Subcutaneous preadipocyte (primary cell): ENCODE measurements at places on chromosomes 6 and 20. TPM values are rescaled to one million over a fixed set of nuclear protein-coding genes. Genes with fewer than 3 reads are reported as not detected.

RCAN2 gene
- total RNA-seq, result 0.78 and 7.0 TPM in 2 replicates

KIF13A gene
- total RNA-seq, result 26.1 and 29.3 TPM in 2 replicates

TMEM74B gene
- total RNA-seq, result not detected in 2 replicates

KCNB1 gene
- total RNA-seq, result under 0.01 TPM in 1 of 2 replicates, not detected in the other

COL21A1 gene
- 5.3 and 11.4 TPM in 2 replicates for total RNA-seq

MDFI gene
- not detected in 2 replicates for total RNA-seq

GINS1 gene
- total RNA-seq, result 8.1 and 17.0 TPM in 2 replicates

SLC29A1 gene
- total RNA-seq, result 9.6 and 14.9 TPM in 2 replicates

RAET1G gene
- 1.4 and 2.6 TPM in 2 replicates for total RNA-seq

SNTA1 gene
- 20.5 and 23.9 TPM in 2 replicates for total RNA-seq

ANGPT4 gene
- total RNA-seq, result not detected in 2 replicates

GGTLC1 gene
- total RNA-seq, result not detected in 2 replicates

MRPL2 gene
- 26.6 and 30.9 TPM in 2 replicates for total RNA-seq

PDE10A gene
- total RNA-seq, result 0.20 and 0.73 TPM in 2 replicates

CLPSL2 gene
- total RNA-seq, result not detected in 2 replicates

CST7 gene
- total RNA-seq, result not detected in 2 replicates

PHF20 gene
- 18.7 and 29.1 TPM in 2 replicates for total RNA-seq

FAM184A gene
- 0.73 and 1.4 TPM in 2 replicates for total RNA-seq

ZBTB12 gene
- 1.5 and 1.8 TPM in 2 replicates for total RNA-seq

GPLD1 gene
- under 0.01 and 0.73 TPM in 2 replicates for total RNA-seq

EEF1E1 gene
- total RNA-seq, result 36.7 and 38.5 TPM in 2 replicates

FILIP1 gene
- under 0.01 and 0.37 TPM in 2 replicates for total RNA-seq

GSTA1 gene
- total RNA-seq, result not detected in 2 replicates

NUDT3 gene
- total RNA-seq, result 25.0 and 31.7 TPM in 2 replicates

ZBTB2 gene
- total RNA-seq, result 7.7 and 11.1 TPM in 2 replicates

BCAS1 gene
- total RNA-seq, result under 0.01 and 0.37 TPM in 2 replicates

CD40 gene
- 4.7 and 9.6 TPM in 2 replicates for total RNA-seq

COL12A1 gene
- 25.7 and 151 TPM in 2 replicates for total RNA-seq

ERVFRD-1 gene
- not detected in 2 replicates for total RNA-seq

TP53RK gene
- total RNA-seq, result 18.6 and 19.1 TPM in 2 replicates

CCN5 gene
- 6.1 and 129 TPM in 2 replicates for total RNA-seq
